ENCODE measurements at places on chromosomes 2 and 18.

DNA sequence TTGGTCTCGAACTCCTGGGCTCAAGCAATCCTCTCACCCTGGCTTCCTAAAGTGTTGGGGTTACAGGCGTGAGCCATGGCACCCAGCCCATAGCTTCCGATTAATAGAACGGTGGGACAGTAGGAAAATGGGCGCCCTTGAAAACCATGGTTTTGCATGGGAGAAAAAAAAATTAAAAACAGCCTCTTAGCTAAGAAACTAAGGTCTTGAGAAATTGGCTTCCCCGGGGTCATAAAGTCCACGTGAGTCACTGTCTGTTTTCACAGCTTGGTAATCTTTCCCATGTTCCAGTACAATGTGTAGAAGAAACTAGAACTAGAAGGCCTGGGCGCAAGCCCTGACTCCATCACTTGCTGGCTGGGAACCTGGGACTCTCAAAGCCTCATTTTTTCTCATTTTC, 20.7 kb downstream of the B3GNT2 start:
- DNase-seq, result no peak

DNA sequence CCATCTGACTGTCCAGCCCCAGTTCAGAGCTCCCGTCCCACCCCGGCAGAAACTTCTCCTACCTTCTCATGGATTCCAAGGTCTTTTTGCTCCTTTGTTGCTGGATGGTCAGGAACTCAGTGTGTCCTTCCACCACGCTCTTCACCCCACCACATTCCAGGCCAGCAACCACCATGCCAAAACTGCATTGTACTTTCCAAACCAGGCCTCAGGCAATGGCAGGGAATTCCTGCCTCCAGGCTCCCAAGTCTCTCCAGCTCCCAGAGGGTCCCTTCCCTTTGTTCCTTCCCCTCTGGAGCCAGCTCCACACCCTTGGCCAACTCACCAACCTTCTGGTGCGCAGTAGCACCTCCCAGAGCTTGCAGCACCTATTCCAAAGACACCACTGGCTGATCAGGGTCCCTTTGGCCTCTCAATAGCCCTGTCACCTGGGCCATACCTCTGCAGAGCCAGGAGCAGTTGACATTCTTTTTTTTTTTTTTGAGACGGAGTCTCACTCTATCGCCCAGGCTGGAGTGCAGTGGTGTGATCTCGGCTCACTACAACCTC, 8.1 kb downstream of the CHMP1B start:
- no peak for DNase-seq

DNA sequence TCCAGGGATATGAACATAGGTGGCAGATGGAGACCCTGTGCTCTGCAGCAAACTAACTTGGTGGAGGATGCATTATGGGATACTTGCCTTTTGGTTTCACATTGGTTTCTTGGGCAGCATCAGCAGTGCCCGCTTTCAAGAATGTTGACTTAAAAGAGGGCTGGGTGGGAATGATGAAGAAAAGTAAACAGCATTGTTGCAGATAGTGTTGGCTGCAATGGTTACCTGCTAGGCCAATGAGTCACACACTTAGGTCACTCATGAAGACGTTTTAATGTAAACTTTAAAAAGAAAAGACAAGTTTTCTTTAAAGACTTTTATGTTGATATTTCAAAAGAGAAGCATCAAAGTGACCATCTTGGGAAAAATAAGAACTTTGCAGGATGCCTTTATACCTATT, 26.1 kb upstream of the FAM237A start:
- no peak for DNase-seq

DNA sequence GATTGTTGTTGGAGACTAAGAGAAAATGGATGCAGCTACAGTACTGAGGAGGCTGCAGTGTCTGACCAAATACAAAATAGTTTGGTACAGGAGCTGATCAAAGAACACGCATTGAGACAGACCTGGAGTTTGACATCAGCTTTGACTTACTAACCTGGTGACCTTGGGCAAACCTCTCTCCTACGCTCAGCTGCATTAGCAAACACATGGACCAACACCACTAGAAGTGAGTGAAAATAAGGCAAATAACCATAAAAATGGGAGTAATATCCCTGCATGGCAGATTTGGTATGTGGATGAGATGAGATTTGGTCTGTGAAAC, 126.5 kb downstream of the LPIN1 start:
- DNase-seq, result no peak

- no peak for DNase-seq
Measured at GRCh38 chr2:6073191-6074088, 381.3 kb downstream of the SOX11 start.

DNA sequence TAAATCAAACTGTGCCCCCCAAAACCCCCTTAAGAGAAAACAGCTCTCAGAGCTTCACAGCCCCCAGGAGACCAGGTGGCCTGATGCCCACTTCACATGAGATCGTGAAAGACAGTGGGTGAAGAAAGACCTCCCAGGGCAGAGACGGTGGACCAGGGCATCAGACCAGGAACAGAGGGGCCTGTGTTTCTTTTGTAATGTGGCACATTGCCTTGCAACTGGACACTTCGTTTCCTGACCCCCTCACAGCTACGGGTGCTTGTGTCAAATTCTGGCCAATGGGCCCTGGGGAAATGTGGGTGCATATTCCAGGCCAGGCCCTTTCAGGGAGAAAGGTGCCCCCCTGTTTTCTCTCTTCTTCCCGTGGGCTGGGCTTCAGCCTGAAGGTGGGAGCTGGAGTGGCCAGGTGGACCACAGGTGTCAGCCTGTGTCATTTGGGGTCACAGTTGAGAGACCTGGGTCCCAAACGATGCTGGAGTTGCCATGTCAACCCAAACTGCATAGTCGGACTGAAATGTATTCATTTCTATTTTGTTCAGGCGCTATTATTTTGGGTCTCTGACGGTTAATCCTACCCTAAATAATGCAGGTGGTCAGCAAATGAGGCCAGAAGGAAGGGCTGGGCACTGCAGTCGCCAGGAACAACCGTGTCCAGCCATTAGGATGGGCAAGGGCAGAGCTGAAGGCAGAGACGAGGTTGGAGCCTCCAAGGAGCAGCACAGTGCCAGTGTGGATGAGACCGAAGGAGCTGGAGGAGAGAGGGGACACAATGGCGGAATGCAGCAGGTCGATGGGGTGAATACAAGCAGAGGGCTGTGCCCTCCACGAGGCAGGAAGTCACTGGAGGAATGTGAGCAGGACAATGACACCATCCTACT, 338.2 kb downstream of the EIPR1 start:
- DNase-seq, result no peak

DNA sequence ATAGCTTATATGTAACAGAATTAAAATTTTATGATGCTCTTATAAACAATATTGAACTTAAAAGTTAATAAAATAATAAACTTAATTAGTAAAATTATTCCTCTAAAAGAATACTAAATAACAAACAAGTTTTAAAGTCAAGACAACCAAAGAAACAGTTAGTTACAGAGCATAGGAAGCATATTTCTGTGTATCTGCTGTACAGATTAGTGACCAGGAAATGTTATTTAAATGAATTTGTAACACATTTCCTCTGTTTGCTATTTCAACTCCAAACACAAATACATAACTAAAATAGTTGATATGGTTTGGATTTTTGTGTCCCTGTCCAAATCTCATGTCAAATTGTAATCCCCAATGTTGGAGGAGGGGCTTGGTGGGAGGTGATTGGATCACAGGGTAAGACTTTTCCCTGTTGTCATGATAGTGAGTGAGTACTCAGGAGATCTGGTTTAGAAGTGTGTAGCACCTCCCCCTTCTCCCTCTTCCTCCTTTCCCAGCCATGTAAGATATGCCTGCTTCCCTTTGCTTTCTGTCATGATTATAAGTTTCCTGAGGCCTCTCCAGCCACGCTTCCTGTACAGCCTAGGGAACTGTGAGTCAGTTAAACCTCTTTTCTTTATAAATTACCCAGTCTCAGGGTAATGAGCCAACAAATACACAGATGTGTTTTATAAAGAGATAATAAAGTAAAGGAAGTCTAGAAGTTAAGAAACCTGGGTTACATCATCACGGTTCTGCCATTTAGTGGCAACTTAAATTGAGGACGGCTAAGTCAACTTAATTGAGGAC, 51.8 kb downstream of the ROCK2 start:
- no peak for DNase-seq

DNA sequence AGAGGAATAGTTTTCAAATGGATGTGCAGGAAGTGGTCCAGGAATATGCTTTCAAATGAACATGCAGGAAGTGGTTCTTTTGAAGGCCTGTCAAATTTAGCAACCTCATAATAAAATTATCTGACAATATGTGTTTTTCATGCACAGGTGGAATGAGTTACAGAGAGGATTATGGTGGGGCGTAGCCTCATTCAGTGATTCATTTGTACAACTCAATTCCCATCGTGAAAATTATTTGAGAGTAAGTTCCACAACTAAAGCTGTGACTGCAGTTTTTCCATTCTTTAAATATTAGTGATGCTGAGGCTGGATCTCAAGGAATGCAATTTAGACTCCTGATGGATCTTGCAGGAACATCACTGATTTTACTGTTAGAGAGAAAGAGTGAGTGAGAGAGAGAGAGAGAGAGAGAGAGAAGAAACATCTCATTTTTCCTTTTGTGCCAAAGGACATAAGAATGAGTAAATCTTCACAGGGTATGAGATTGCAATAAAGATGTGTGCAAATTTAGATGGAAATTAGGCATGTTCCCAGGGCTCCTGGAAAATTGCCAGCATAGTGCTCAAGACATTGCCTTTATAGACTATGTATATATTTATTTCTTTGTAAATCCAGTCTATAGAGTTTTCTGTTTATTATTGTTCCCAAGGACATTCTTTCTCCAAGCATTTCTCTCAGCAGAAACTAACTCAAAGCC, 394.9 kb upstream of the ZEB2 start:
- no peak for DNase-seq

DNA sequence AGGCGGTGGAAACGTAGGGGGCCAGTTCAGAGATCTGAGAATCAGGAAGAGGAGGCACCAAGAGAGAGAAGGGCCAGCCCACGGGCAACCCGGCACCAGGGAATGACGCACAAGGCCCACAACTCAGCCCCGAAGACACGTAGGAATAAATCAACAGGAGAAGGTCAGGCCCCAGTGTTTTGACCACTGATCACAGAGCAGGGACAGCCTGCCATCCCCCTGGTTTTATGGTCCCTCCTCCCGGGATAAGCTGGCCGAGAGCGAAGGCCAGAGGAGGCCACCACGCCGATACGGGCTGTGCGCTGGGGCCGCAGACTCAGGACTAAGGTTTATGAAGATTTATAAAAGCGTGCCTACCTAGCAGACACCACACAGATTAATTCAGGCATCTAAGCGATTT, 341.4 kb downstream of the ZNF516 start:
- no peak for DNase-seq

DNA sequence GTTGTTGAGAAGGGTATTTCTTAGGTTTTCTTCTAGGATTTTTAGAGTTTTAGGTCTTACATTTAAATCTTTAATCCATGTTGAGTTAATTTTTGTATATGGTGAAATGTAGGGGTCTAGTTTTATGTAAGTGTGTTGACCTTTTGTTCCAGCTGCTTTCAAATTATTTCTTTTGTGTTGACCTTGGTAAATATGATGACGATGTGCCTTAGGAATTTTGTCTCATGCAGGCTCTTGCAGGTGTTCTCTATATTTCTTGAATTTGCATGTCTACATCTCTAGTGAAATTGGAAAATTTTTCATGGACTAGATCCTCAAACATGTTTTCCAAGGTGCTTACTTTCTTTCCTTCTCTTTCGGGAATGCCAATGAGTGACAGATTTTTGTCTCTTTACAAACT, 1609.3 kb upstream of the ZEB2 start:
- DNase-seq, result no peak

DNA sequence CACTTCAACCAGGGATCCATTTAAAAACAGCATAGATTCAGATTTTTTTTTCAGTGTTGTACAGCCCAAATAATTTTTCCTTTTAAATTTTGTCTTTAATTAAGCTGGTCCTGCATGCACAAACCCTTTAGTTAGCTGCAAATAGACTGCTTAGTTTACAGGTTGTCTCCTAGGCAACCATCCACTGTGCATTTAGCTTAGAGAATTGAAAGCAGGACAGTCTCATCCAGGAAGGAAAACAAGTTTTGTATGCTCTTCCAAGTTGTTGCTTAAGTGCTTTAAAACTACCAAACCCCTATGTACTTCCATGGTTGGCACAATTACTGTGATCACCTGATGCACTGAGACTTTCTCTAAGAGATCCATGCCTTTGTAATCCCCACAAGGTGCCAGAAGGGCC, at the start of gene MAP3K19:
MAP3K19 (minus strand) TSS at position 148 of the 400 bp plus-strand sequence. CDS start 22,800 bp downstream, outside the sequence.
- no peak for DNase-seq

GRCh38 chr18:54125429-54125828, 99.0 kb downstream of the MBD2 start:
- DNase-seq, result no peak

DNA sequence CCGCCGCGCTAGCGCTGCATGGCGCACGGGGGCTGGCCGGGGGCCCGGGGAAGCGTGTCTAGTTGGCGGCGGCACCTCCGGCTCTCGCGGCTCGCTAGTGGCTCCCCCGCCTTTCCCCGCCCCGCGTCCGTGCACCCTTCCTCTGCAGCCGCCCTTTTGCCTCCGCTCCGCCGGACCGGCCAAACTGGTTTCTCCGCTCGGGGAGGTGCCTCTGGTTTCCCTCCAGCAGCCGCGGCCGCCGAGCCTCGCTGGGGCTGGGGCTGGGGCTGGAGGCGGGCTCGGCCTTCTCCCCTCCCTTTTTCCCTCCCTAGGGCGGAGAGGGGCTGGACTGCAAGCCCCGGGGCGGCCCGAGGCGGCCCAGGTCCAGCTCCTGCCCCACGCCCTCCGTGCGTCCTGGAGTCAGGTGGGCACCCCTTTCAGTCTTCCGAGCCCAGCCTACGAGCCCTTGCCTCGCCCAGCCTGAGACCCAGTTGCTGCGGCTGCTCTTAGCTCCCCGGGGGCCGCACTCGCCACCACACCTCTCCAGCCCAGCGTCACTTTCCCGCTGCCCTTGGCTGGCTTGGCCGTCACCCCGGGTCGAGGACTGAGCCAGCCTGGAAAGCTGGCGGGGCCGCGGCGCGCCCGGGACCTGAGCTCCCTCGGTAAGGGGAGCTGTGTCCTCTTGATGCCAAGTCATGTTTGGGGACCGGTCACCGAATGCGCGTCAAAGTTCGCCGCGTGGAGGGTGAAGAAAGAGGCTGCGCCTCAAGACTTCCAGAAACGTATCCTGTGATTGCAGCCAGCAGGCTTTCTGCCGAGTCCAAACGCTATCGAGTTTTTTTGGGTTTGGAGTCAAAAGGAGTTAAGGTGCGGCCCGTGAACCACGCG, at the start of gene ATP8B1:
ATP8B1 (minus strand) TSS at position 213 of the 867 bp plus-strand sequence. CDS start 71,508 bp downstream, outside the sequence.
- no peak for DNase-seq

DNA sequence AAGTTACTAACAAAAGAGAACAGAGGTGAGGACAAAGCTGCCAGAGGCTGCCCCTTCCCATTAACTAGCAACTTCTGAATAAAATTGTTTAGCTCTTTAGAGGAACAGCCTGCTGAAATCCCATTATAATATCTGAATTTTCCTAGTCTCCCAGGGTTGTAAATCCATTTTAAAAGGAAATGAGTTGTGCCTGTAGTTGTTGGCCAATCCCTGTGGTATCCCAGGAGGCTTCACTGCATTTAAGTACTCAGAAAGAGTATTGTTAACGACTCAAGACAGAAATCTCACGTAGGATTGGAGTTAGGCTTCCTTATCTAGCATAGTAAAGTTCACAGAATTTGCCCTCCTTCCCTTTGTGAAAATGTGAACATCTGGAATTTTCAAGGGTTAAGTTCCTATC, 8.9 kb downstream of the LAPTM4A start:
- no peak for DNase-seq
